ENCODE measurements at places on chromosomes 11 and 22.

DNA sequence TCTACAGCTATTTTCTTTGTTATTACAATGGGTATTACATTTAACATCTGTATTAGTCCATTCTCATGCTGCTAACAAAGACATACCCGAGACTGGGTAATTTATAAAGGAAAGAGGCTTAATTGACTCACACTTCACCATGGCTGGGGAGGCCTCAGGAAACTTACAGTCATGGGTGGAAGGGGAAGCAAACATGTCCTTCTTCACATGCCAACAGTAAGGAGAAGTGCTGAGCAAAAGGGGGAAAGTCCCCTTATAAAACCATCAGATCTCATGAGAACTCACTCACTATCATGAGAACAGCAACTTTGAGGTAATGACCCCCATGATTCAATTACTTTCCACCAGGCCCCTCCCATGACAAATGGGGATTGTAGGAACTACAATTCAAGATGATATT lies 16.5 kb upstream of the KMT5B start:
- DNase-seq = no peak
- H3K4me1 ChIP-seq = no peaks in the 10 kb centered on the region
- no peak overlapping the region for H3K27ac ChIP-seq
- no peaks in the 10 kb centered on the region for H3K36me3 ChIP-seq

DNA sequence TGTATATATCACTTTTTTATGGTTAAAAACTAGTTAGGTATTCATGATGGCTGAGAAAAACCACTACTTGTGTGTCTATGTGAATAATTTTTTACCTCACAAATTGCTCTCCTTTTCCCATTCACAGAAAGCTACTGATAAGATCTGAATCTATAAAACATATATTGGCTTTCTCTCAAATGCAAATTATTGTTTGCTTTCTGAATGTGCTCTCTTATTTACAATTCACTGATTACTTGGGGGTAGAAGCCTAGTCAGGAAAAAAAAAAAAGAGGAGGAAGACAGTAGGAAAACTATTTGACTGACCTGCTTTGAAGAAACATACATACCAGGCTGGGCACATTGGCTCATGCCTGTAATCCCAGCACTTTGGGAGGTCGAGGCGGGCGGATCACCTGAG lies 20.5 kb downstream of the PGM2L1 start:
- no peaks in the 10 kb centered on the region for H3K4me1 ChIP-seq
- no peak overlapping the region for H3K4me3 ChIP-seq
- H3K27ac ChIP-seq = no peak overlapping the region
- H3K36me3 ChIP-seq = no peaks in the 10 kb centered on the region

DNA sequence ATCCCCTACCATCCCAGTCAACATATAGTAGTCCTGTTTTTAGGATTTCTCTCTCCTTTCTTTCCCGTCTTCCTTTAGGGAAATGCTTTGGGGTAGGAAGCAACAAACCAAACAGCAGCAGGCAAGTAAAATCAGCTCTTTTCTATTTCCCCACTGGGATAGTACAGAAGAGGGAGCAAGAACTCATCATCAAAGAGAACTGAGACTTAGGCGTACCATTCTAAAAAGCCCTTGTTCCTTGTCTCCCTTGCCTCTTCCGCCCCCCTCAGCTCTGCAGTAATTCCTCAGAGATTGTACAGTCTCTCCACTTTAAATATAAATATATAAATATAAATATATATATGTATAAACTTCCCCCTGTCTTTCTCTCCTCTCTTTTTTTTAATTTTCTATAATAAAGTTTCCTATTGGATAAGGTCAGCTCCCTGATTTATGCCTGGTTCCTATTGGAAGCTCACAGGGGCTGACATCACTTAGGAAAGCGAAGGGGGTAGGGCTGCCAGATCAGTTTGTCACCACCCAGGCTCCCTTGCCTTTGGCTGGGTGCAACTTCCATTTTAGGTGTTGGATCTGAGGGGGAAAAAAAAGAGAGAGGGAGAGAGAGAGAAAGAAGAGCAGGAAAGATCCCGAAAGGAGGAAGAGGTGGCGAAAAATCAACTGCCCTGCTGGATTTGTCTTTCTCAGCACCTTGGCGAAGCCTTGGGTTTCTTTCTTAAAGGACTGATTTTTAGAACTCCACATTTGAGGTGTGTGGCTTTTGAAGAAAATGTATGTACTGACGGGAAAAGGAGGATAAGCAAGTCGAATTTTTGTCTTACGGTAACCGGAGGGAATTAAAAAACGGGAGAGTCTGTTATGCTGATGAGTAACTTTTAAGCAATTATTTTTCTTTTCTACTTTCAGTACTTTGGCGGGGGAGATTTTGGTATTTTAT lies at the start of gene CTNND1:
TSS of gene CTNND1 (plus strand) at position 502 of the 934 bp plus-strand sequence. CDS start 29,677 bp downstream, outside the sequence.
- peak within 1 kb of the TSS; percentile 87 for H3K27ac ChIP-seq
- no peaks in the 10 kb centered on the region for H3K36me3 ChIP-seq
- peak; percentile 90 for DNase-seq
- H3K27me3 ChIP-seq = no peaks in the 10 kb centered on the region
- H3K4me1 ChIP-seq = no peaks in the 10 kb centered on the region

DNA sequence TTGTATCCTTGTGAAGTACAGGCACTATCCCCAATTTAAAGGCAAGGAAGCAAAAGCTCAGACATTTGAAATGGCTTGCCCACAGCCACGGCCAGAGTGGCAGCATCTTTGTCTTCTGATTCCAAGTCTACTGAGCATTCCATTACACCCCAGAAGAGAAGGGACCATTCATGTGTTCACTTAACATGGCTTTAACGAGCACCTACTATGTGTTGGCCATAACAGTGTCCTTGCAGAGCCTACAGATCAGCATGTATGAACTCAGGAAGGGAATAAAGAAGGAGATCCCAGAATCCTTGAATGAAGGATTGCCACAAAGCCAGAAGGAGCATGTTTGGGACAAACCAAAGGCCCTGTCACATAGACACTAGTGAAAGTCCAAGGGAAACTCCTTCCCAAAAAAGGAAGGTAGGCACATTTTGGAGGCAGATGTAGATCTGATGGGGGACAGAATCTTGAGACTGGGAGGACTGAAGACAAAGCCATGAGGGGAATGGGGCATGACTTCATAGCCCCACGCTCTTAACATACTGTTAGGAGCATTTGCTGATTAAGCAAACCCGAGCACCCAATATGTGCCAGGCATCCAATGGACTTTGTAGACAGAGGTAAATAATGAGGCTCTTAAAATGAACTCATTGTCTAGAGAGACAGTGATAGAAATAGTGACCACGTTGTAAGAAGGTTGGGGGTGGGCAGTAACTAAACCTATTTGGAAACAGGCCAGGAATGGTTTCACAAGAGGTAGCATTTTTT lies 54.9 kb downstream of the P4HA3 start:
- H3K4me1 ChIP-seq = no peaks in the 10 kb centered on the region
- H3K27ac ChIP-seq = no peak overlapping the region
- H3K4me3 ChIP-seq = no peak overlapping the region
- no peak for DNase-seq

- no peak for DNase-seq
- H3K4me3 ChIP-seq = no peak overlapping the region
These were observed 250.2 kb downstream of the SWAP70 start for GRCh38 chr11:9914064-9914463.

DNA sequence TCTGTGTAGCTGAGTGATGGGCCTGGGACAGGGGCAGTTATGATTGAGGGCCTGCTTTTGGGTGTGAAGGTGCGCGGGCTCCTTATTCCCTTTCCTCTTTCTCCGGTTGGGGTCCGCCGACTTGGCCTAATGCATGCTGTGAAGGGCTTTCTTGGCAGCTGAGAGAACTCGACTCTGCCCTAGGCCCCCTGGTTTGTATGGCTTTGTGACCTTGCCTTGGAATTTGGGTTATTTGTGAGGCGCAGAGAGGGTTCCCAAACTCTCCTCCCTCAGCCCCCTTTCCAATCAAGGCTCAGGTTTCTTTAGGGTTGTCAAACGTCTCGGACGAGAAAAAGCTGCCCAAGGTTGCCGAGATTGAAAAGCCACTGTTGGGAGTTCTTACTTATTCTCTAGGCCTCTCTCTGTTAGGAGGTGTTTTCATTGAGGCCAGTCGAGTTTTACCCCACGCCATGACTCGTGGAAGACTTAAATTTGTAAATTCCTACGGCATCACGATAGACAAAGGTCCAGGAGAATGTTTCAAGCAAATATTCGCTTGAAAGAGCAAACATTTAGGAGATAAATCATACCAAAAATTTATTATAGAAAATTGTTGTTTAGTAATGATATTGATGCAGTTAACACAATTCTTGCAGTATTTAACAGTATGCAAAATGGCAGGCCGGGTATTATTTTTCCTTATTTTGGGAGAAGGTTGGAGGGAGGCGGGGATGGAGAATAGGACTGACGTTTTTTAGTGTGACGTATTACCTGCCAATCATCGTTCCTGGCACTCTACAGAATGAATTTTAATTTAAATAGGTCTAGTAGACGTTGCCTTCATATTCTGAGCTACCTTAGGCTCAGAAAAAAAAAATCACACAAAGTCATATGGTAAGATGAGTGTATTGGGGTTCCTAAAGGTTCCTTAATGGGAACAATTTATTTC lies 689 bp downstream of the PDHX start:
- no peaks in the 10 kb centered on the region for H3K4me1 ChIP-seq
- peak overlapping the region; percentile 93 for H3K27ac ChIP-seq
- H3K27me3 ChIP-seq = no peaks in the 10 kb centered on the region
- DNase-seq = no peak

GRCh38 chr22:43625242-43625641 lies 186.9 kb downstream of the EFCAB6 start:
- H3K36me3 ChIP-seq = no peaks in the 10 kb centered on the region
- H3K27me3 ChIP-seq = no peaks in the 10 kb centered on the region
- DNase-seq = no peak
- H3K27ac ChIP-seq = no peak overlapping the region
- H3K4me1 ChIP-seq = no peaks in the 10 kb centered on the region
- H3K4me3 ChIP-seq = no peak overlapping the region

DNA sequence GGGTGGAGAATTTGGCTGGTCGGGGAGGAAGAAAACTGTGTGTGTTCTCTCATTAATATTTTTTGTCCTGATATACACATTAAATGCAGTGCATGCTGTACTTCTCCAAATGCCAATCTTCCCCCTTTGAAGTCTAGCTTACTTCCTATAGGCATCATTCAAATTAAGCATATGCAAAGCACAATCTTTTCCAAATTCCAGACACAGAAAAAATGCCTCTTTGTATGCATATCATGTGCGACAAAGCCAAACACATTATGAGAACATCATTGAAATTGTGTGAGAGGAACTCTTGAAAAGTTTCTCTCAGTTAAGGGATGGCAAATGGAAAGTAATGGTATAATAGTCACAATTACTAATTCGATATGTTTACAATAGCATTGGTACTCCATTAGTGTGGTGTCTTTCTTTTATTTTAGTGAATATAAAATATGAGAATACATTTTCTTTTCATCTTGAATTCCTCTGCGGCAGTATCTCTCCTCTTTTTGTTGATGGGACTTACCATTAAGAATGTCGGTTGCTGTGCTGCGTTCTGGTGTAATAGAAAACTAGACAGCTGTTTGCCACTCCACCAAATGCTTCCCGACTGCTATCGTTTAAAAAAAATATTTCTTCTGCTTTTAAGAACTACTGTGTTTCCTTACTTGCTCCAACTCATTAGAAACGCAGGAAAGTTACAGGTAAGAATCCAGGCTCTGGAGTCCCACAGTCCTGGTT lies 19.3 kb upstream of the NRIP3 start:
- H3K27ac ChIP-seq = no peak overlapping the region
- H3K27me3 ChIP-seq = no peaks in the 10 kb centered on the region
- no peaks in the 10 kb centered on the region for H3K4me1 ChIP-seq
- H3K36me3 ChIP-seq = no peaks in the 10 kb centered on the region

DNA sequence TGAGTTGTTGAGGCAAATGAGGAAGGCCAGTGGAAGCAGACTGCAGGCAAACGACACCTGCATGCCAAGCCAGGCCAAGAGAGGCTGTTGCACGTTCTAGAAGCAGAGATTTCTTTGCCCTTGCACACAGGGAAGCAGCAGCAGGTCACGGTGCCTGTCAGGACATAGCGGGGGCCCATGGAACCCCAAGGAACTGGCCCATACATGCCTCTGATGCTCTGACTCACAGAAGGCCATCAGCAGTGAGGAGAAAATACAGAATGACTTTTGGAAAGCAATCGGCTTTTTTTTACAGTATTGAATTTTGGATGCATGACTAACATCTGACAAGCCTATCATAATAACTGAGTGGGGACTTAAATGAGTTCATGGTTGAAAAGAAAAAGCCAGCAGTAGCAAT lies 123.9 kb downstream of the MPPED1 start:
- no peak overlapping the region for H3K4me3 ChIP-seq
- peak; percentile 3 for DNase-seq
- H3K27ac ChIP-seq = no peak overlapping the region
- no peaks in the 10 kb centered on the region for H3K36me3 ChIP-seq
- H3K27me3 ChIP-seq = no peaks in the 10 kb centered on the region

- H3K27ac ChIP-seq = peak overlapping the region; percentile 71
- no peak overlapping the region for H3K4me3 ChIP-seq
These were observed 2.6 kb upstream of the FTH1 start for GRCh38 chr11:61969838-61970662.

DNA sequence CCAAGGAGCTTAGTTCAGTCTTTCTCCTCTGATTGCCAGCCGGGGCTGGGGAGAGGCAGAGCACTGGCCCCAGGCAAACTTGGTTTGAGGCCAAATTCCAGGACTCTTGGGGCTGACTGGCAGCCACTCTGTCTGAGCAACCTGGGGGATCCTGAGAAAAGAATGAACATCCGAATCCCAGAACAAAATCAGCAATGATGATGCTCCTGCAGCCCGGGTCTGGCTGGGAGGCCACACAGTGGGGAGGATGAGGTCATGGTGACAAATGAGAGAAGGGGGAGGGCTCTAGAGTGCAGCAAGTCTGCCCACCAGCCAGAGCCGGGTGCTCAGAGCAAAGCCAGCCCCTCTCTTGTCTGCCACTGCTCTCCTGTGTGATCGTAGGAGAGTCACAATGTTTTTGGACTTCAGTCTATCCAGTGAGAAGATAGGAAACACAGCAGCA lies 71.8 kb upstream of the PAX6 start:
- DNase-seq = no peak
- H3K27me3 ChIP-seq = no peaks in the 10 kb centered on the region
- no peak overlapping the region for H3K4me3 ChIP-seq
- H3K4me1 ChIP-seq = no peaks in the 10 kb centered on the region
- no peaks in the 10 kb centered on the region for H3K36me3 ChIP-seq

DNA sequence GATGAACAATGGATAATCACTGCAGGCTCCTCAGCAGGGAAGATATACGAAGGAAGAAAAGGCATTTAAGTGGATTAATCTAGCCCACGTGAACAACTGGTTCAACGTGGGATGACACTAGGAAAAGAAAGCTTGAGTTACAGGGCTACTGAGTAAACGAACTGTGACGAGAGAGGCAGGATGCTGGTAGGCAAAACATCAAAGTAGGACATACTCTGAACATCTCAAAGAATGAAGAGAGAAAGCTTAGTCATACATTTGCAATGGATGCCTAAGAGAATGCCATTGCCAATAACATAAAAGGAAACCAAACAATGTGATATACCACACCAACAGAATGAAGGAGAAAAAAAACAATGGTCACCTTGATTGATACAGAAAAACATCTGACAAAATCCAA lies 12.9 kb downstream of the USP28 start:
- no peak overlapping the region for H3K27ac ChIP-seq
- H3K36me3 ChIP-seq = no peaks in the 10 kb centered on the region
- no peak overlapping the region for H3K4me3 ChIP-seq
- no peak for DNase-seq
